Forelimb muscle (tissue), 1 donor: ENCODE measurements at places on chromosomes 6 and 20.

DNA sequence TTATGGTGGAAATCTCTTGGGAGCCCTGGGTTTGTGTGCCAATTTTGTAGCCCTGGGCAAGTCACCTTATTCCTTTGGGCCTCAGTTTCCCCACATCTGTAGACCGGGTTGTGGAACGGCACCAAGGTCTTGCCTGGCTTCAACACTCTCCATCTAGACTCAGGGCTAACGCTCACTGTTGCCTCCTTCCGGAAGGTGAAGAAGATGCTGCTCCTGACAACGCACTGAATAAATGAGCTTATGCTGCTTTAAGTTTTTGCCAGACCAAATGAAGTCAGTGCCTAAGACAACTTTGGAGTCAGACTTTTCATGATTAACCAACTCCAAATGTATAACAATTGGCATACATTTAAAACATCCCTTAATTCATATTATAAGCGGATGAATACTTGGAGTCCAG is 53.1 kb downstream of the PSMG4 start:
- no peak for DNase-seq

GRCh38 chr6:136772685-136773472 is 19.4 kb downstream of the MAP3K5 start:
- no peak for DNase-seq

- DNase-seq: no peak
Observed at GRCh38 chr6:8934318-8934717, 499.0 kb upstream of the SLC35B3 start.

DNA sequence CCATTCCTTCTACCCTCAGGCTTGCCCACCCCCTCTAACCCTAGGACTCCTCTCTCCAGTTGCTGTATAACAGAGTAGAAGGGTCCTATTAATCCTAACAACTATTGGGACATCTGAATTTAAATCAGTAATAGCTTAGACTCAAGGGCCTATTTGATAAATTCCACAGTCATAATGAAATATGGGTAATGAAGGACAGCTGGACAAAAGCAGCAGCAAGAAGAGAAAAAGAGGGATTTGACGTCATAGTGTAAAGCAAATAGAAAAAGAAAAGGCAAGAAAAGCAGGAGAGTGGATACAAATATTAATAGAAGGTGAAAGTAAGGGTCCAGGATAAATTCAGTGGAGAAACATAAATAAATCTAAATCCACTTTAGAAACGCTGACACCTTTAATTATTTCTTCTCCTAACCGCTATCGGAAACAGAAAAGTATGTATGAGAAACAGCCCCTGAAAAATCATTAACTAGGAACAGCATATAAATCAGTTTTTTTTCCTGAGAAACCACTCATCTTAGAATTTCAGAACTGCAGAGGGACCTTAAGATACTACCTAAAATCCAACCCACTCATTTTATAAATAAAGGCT is 12.8 kb downstream of the FKBP5 start:
- no peak for DNase-seq

DNA sequence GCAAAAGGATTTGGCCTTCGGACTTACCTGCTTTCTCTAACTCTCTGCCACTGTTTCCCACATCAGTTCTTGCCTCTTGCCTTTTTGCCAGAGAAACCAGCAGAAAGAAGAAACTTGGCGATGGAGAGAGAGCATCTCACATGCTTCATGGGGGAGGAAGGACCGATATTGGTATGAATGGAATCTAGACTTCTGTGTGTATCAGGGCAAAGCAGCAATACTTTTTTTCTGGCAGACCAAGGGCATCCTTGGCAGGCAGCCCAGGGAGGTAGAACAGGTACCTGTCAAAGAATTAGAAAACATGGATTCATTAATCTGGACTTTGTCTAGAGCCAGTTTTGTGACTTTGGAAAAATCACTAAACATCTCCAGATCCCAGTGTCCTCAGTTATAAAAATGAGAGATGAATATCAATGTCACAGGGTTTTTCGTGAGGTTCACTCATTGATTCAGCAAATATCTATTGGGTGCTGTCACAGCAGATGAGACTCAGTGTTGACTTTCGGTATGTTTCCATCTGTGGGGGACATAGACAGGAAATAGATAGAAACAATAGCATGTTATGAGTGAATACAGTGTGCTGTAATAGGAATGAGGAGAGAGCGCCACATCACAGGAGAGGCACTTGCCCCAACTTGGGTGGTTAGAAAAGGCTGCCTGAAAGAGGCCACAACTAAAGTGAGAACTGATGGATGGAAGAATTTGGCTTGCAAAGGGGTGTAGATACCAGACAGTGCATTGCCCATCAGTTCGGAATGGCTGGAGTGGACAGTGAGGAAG is 114.1 kb downstream of the CD83 start:
- DNase-seq: no peak
